ENCODE measurements at places on chromosomes 6 and 20. TPM values are rescaled to one million over a fixed set of nuclear protein-coding genes. Genes with fewer than 3 reads are reported as not detected.

The WFDC10B gene
- 0.93 TPM for total RNA-seq

DNA sequence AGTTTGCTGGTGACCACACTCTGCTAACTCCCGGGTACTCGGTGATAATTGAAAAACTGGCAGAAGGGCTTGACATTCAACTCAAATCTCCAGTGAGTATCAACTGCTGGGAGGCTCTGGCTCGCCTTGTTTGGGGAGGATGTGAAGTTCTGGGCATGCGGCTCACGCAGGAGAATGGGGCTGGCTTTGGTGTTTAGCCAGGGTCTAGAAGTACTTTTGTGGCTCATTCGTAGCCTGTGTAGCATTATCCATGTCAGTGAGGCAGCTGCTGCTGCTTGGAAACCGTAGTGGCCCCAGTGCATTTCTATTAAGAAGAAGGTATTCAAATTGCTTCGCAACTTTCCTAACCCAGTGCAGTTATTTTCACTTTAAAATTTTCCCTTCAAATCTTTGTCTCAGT is 52.2 kb downstream of the KDM1B start:
- no peak for DNase-seq

GRCh38 chr6:14396826-14397517 is 279.4 kb downstream of the CD83 start:
- no peak for DNase-seq

The GHRH gene
- not detected for total RNA-seq

GRCh38 chr6:149458806-149459205 is 26.0 kb downstream of the ZC3H12D start:
- DNase-seq, result no peak

The MAFB gene
- total RNA-seq, result 81.5 TPM

The HUS1B gene
- total RNA-seq, result 0.88 TPM

DNA sequence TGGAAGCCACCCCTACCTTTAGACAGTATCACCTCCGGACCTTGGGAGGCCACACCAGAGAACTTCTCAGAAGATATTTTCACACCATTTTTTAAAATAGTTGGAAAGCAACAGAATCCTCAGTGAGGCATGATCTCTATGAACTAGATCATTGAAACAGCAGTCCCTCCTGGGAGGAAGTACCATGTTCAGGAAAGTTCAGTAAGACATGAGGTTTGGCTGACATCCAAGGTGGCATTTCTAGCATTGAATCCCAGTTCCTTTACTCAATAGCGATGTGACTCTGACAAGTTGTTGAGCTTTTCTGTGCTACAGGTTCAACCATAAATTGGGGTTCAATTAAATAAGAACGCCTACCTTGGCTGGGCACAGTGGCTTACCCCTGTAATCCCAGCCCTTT is 169.0 kb downstream of the TBC1D7 start:
- DNase-seq, result no peak

GRCh38 chr6:86609549-86610388 is 327.6 kb upstream of the HTR1E start:
- no peak for DNase-seq

DNA sequence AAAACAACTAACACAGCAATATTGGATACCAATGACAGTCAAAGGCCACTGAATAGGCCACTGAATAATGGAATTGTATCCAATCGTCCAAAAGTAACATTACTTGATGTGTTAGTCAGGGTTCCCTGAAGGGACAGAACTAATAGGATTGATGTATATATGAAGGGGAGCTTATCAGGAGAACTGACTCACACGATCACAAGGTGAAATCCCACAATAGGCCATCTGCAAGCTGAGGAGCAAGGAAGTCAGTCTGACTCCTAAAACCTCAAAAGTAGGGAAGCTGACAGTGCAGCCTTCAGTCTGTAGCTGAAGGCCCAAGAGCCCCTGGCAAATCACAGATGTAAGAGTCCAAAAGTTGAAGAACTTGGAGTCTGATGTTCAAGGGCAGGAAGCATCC is 571.4 kb downstream of the PRKN start:
- DNase-seq, result no peak

- DNase-seq, result no peak
These were observed 54.2 kb upstream of the MLN start for GRCh38 chr6:33857932-33858475.

The MYH7B gene
- total RNA-seq, result 0.32 TPM

DNA sequence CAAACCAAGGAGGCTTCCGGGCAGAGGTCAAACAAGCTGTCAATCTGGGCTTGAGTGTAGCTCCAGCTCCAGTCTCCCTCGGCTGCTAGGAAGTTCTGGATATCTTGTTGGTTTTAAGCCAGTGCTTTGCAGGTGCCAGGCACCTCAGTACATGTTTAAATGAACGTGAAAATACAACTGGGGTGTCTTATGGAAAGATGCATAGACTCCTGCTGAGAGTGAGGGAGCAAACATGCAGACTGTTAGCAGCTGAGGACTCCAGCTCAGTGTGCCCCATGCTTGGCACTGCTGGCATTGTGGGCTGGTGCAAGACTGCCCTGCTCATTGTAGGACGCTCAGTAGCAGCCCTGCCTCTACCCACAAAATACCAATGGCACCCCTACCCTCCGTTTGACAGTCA is 28.5 kb downstream of the ERMARD start:
- DNase-seq, result no peak

DNA sequence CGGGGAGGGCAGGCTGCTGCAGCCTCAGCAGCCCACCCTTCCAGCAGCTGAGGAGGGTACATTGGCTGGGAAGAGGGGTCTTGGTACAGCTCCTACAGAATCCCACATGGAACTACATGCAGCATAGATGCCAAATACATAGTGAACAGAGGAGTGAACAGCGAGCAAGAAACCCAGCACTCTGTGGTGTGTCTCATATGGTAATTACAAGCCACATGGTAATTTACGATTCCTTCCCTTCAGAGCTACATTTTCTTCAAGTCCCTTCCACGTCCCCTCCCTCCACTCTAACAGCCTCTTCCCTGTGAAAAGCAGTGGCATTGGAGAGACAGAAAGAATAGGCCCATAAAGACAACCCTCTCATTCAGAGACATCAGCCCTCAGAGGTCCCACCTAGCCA is 167.7 kb downstream of the SYNDIG1 start:
- no peak for DNase-seq

The SLPI gene
- total RNA-seq, result 205 TPM

The TNFRSF6B gene
- 13.6 TPM for total RNA-seq

GRCh38 chr6:161308075-161308655 is 34.3 kb upstream of the AGPAT4 start:
- DNase-seq, result no peak

GRCh38 chr20:24909086-24909780 is 39.8 kb upstream of the CST7 start:
- no peak for DNase-seq

The GSTA4 gene
- 16.4 TPM for total RNA-seq

The SLC17A3 gene
- total RNA-seq, result not detected

The CDC5L gene
- 14.6 TPM for total RNA-seq

- no peak for DNase-seq
These were observed 1026.1 kb downstream of the KIF16B start for GRCh38 chr20:15547119-15547518.

DNA sequence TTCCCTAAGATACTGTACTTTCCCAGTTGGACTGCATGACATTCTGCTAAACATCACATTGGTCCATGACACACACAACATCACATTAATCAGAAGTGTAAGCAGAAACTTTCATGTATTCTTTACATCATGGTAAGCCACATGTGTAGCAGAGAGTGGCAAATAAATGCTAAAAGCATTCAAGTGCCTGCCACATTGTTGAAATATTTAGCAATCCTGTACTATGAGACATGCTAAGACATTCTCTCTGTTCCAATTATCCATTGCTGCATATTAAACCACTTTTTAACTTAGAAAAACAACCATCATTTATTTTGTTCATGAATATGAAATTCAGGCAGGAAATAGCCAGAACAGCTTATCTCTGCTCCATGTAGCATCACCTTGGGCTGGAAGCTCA is 207.7 kb upstream of the GJE1 start:
- no peak for DNase-seq

- no peak for DNase-seq
These were observed 201.0 kb downstream of the PRL start for GRCh38 chr6:22095836-22096235.

The SUN5 gene
- not detected for total RNA-seq

- no peak for DNase-seq
These were observed 153.9 kb downstream of the DTNBP1 start for GRCh38 chr6:15508931-15509330.

DNA sequence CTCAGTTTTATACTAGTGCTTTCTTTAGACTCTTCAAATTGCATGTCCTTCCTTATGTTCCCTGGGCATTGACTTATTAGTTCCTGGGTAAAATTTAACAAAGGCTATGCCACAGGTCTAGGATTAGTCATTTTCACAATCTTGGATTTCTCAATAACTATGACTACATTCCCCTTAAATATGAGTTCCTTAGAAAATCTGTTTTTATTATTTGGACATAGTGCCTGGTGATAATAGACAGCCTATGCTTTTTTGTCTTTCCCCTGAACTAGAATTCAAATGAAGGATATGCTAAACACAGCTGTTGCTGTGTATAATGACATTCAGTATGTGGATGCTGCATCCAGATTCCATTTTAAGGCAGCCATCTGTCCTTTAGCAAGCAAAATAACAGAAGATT is 1252.8 kb upstream of the GJE1 start:
- DNase-seq, result no peak

GRCh38 chr6:135395136-135395535 is 102.4 kb downstream of the AHI1 start:
- no peak for DNase-seq

- no peak for DNase-seq
These were observed 153.4 kb downstream of the DTNBP1 start for GRCh38 chr6:15509335-15509933.

The ELOVL4 gene
- 0.95 TPM for total RNA-seq

The CST1 gene
- total RNA-seq, result not detected

The CDH26 gene
- 1.4 TPM for total RNA-seq

DNA sequence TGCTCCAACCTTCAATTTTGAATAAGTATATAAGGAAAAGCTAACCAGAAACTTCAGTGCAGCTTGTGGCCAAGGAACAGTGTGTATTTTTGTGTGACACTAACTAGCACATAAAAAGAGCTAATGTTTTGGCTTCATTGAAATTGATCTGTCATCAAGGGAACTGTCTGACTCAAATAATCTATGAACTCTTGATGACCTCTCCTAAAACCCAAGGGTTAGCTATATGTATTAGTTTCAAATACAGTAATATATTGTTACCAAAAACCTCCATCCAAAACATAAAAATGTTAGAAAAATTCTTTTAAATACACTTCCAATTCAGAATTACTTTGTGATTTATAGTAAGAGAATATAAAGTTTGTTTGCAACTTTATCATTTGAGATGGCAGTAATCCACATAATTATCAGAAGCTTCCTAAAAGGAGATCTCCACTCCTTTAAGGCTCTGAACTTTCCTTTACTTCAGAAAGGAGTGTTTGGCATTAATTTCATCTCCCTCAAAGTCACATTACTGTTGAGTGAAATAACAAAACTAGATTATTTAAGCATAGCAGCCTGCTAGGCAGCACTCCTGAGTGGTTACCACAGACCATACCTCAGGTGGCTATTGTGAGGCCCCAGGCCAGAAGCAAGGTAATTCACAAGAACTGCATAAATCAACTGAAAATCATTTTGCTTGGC is 46.3 kb upstream of the HSF2 start:
- no peak for DNase-seq

GRCh38 chr6:151452750-151453427 is 963 bp upstream of the RMND1 start:
- DNase-seq, result no peak

DNA sequence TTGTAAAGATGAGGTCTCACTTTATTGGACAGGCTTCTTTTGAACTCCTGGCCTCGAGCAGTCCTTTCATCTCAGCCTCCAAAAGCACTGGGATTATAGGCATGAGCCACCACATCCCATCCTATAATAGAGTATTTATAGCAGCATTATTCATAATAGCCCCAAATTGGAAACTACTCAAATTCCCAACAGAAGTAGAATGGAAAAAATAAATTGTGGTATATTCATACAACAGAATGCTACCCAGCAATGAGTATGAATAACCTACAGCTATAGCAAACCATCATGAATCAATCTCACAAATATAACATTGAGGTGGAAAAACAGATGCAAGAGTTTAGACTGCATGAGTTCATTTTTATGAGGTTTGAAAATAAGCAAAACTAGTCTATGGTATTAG is 84.8 kb upstream of the BTBD3 start:
- DNase-seq, result no peak

DNA sequence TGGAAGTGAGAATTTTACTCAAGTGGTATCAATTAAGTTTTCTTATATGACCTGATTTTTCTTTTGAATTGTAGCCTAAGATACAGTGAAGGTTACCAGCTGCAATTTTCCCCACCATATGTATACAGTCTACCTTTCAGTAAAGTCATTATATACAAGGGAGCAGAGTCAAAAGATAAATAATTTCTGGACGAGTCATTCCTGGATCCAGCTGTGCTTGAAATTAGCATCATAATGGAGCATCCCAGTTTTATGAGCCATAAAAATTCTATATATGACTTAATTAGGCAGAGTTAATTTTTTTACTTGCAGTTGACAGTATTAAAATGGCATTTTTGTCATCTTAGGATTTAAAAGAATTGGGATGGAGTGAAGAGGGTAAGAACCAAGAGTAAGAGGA is 1008.4 kb downstream of the PHF3 start:
- DNase-seq, result no peak

DNA sequence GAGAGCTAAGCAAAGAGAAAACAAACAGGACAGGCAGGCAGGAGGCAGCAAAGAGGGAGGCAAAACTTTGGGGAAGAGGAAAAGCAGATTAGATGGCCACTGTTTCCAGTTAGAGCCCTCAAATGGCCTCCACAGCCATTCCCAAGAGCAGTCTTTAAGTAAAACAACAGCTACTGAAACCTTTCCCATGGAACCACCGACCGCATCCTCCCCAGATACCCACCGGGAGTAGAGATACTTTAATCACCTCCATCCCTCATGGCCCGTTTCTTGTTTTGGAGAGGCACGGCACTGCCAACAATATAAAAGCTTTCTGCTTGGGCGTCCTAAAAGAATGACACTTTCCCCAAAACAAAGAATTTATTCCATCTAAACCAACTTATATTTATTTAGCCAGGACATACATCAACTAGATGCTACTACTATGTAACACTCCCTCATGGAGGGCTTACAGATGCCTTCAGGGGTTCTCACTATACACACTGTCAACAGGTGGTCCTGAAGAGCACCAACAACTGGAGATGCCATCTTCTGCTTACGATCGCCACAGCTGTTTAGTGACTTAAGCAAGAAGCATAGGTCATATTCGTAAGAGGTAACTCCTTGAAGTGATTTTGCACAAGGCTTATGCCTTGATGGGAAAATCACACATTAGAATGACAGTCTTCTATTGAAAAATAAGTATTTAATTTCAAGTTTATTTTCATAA is 43.4 kb downstream of the CNKSR3 start:
- no peak for DNase-seq

The RHAG gene
- total RNA-seq, result not detected

DNA sequence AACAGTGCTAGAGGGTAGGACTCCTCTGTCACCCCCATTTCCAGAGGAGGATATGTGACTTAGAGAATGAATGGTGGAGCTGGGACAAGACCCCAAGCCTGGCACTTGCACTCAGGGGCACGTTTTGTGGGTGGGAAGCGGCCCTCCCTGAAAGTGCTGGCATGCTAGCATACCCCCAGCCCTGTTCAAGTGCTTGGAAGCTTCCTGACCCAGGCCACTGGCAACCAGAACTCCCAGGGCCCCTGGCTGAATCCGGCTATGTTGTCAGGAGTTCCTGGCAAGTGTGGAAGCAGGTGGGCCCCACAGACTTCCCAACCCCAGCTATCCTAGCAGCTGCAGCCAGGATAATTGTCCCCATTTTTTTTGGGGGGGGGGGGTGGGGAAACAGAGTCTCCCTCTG is 35.6 kb upstream of the TGM2 start:
- DNase-seq, result no peak
